Astrocyte of the hippocampus (primary cell): ENCODE measurements at places on chromosomes 4 and X.

GRCh38 chrX:39771089-39771488, 326.7 kb downstream of the BCOR start:
- no peak for DNase-seq

DNA sequence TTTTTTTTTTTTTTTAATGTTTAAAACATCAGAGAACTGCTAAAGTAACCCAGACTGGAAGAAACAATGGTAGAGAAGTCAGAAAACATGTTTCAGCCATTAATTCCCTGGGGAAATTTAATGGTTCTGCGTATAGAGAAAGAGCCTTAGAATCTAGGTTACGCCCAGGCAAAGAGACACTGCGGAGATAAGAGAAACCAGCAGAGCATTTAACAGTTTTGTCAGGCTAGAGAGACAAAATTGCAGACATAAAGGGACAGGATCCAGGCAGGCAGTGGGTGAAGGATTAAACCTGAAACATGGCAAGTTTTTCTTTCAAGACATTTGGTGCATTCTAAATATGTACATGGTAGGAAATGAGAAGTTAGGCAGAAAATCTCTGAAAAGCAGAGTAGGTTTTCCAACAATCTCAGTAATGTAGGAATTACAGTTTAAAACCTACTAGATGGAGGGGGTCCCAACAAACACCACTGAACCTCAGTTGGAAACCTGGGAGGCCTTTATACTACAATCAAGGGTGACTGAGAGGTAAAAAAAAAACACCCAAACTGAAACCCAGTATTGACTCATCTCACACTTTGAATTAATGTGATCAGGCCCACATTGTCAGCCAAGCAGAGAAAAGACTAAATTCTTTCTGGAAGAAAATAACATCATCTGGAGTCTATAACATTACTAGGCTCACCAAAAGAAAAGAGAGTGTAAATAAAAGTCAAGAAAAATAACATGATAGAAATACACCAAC, 254.2 kb upstream of the NWD2 start:
- no peak for DNase-seq

DNA sequence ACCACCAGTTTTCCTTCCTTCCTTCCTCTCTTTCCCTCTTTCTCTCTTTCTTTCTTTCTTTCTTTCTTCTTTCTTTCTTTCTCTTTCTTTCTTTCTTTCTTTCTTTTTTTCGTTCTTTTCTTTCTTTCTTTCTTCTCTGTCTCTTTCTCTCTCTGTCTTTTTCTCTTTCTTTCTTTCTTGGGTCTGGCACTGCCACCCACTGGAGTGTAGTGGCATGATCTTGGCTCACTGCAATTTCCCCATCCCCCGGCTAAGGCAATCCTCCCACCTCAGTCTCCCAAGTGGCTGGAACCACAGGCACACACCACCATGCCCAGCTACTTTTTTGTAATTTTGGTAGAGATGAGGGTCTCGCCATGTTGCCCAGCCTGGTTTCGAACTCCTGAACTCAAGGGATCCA, 51.6 kb upstream of the NHS start:
- no peak for DNase-seq

DNA sequence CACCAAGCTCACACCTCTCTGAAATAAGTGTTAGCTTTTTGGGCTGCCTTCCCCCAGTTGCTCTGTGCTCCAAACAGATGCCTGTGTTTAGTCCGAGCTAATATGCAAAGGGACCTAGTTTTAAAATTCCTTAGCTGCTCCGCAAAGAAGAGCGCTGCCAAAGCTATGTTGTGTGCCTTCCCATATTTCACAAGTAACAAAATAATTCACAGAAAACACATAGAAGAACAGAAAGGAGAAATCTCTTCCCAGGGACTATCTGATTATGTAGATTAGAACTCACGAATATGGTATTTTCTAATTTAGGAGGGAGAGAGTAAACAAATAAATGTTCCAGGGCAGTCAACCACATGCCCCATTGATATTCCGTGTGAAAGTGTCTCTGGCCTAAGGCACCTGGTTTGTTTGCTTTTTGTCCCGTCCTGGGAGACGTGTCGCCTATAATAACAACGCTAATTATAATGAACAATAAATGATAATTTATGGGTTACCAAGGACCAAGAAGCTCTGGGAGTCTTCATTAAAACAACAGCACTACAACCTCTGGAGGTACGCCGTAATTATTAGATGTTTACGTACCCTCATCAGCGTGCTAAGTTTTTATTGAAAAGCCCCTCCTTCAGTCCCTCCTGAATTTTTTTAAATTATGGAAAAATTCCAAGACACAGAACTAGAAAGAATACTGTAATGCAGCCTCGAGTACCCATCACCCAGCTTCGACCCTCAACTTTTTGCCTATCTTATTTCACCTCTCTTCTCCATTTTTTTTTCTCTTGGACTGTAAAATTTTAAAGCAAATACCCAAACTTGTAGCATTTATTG, 1.2 kb upstream of the CCNG2 start:
- peak; percentile 34 for DNase-seq

GRCh38 chr4:125111323-125111722, 203.4 kb upstream of the FAT4 start:
- DNase-seq = no peak

GRCh38 chr4:55600640-55601039, 8.6 kb upstream of the PDCL2 start:
- DNase-seq = no peak

DNA sequence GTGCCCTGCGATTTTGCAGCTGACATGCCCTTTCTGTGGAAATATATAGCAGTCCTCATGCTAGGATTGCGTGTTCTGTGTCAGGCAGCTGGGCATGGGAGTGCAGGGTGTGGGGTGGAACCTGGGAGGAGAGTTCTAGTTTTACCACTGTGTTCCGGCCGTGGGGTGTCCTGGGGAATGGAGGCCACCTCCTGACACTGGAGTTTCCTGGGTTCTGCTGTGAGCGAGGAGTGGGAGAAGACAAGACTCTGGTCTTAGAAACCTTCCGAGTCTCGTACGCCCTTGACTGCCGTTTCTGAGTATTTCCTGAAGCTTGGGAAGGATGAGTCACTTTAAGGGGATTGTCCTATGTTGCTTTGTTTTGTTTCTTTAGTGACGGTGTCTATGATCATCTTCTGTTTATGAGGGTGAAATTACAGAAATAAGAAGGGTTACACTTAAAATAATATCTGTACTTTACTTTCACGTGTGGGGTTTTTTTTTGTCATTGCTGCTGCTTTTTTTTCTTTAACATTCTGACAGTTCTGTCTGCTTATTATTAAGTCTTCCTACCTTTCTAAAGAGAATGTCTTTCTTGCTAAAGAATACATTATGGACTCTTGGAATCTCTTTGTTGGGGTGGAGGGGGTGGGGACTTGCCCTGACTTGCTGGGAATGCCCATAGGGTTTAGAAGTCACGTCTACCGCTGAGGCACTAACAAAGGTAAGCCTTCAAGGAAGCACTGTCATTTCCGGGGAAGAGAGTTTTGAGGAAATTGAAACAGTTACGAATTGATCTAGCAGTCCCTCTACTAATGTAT, 19.1 kb downstream of the CD99 start:
- peak; percentile 65 for DNase-seq

- no peak for DNase-seq
Observed at GRCh38 chr4:80259817-80260216, 6.6 kb upstream of the FGF5 start.
